ENCODE measurements at places on chromosomes 7 and 10.

GRCh38 chr10:100346765-100347567 is at the start of gene SCD:
TSS of gene SCD (plus strand) at chr10:100347233. CDS start at chr10:100347505, 272 bp downstream.
- DNase-seq = peak; percentile 89

DNA sequence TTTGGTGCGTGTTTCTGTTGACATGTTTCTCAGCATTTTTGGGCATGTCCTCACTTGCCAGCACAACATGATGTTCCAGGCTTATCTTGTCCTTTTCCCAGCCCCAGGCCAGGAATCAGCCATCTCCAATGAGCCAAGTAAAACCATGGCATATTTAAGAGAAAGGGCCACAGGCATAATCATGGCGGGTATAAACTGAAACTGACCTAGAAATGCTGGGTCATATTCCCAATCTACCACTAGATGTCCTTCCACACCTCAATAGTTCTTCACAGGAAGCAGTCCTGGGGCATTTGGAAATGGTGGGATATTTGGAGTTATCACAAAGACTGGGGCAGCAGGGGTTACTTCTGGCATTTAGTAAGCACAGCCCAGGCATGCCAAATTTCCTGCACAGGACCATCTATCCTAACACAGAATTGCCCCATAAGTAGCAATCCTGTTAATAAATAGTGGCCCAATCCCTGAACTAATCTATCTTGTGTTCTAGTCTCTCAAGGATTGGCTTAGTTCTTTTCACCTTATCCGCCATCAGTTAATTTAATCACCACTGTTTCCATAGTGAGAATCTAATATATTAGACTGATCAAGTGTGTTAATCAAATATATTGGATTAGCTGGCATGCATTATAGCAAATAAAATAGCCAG is 101.6 kb downstream of the NPSR1 start:
- peak; percentile 48 for DNase-seq

GRCh38 chr7:80466636-80467035 is 45.2 kb downstream of the GNAT3 start:
- no peak for DNase-seq

- DNase-seq = peak; percentile 8
Observed at GRCh38 chr7:105136221-105136620, 122.2 kb downstream of the KMT2E start.

GRCh38 chr10:128063736-128064107 is 62.5 kb downstream of the MKI67 start:
- no peak for DNase-seq

GRCh38 chr10:77643795-77644468 is 6.3 kb upstream of the KCNMA1 start:
- DNase-seq = peak; percentile 49

DNA sequence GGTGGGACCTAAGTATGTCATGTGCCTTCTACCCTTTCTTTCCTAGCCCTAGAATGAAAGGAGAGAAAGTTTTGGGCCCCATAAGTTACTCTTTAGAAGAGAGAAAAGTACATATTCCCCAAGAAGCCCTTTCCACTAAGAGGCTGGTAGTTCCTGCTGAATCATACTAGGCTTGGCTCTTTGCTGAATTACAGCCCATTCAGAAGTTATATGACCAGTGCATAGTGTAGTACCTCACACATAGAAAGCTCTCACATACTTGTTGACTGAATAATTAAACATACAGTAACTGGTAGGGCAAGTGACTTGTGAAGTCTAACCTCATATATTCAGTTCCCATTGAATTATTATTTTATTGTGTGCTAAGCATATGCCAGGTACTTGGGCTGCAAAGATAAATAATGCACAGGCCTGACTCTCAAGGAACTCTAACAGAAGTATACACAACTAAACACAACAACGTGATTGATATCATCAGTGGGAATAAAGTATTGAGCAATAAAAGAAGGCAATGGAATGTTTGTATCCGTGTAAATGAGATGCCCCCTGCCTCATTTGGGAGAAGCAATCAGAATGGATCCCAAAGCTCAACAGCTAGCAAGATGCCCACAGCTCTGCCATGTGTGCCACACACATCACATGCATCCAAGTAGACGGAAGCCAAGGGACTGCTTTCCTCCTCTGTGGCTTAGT is 38.9 kb upstream of the UBN2 start:
- no peak for DNase-seq

DNA sequence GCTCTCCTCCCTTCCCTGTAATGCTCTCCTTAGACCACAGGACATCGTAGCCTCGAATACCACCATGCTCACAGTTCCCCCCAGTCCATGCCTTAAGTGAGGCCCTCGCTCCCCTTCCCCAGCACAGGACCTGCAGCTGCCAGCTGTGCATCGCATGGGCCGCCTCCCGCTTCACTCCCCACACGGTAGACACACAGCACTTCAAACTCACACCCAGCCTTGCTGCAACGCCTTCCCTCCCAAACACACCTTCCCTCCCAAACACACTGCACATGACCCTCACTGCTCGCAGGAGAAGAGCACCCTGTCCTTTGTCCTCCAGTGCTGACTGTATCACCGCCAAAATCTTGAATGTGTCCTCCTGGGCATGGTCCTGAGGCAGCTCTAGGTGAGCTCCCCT is 42.6 kb downstream of the COBL start:
- DNase-seq = no peak

- DNase-seq = no peak
Observed at GRCh38 chr10:108450280-108450679, 1285.8 kb upstream of the SORCS1 start.

DNA sequence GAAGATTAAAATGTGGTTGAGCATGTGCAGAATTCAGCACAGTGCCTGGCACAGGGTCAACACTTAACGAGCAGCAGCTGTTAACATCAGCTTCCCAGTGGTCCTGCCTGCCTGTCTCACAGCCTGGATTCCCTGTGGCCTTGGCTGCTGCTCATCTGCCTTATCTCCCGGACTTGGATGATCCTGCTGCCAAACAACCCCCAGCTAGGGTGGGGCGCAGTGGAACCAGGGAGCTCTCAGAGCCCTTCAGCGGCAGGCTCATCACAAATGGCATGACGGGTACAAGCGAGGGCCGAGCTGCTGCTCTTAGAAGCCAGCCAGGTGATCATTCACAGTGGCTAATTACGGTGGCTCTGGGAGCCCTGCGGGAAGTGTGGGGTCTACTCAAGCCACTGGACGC is 13.0 kb upstream of the SMARCD3 start:
- DNase-seq = no peak

DNA sequence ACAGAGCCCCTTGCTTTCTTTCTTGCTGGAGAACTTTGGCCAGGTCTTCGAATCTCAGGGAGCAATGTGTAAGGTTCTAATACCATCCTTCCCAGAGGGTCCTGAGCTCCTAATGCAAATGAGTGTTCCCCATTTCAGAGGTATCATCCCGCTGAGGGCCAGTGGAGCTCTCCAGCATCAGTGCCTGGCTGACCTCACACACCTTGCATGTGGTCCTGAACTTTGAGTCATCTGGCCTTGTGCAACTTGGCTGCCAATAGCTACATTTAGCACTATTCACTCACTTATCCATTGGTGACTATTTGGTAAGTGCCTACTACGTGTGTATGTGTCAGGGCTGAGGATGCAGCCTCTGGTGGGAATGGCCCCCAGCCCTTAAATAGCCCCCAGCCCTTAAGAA is 48.4 kb upstream of the HABP2 start:
- DNase-seq = no peak

GRCh38 chr10:11813855-11814567 is 9.1 kb upstream of the PROSER2 start:
- DNase-seq = no peak

DNA sequence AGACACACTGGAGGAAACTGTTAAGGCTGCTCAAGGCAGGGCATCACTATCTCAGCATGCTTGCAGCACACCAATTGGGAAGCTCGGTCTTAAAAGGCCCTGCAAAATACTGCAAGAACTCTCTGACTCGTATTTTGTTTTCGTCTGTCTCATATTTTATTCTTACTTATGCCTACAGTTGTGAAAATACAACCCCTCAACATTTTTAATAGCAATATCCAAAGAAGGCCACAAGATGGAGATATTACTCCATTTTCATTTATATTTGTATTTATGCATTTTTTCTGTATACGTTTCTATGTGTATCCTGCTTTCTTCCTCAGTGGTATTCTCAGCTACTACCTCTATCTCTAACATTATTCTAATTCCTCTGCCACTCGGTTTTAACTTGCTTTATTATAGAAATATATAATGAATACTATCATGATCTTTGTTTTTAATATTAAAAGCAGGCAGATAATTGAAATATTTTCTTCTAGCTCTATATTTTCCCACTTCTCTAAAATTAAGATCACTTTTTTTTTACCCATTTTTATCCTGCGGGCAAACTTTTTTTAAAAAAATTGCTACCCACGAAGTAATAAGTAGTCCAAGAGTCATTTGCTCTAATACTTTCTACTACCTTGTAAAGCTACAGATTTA is 10.0 kb downstream of the DNAJC1 start:
- DNase-seq = peak; percentile 26

DNA sequence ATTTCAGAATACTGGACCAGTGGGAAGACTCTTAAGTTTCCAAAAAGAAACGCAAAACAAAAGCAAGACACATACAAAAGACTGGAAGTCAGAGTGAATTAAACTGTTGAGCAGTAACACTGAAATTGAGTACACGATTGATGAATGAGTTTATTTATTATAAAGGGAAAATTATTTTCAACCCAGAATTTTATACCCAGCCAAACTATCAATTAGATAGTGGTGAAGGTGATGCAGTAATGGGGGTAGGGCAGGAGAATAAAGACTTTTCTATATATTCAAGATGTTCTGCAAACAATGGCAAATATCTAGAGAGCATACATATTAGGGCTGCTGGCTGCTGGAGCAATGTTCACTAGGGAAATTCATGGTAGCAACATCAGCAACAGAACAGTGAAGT is 143.7 kb upstream of the NPVF start:
- no peak for DNase-seq

GRCh38 chr7:137094-137891 is 55.1 kb upstream of the FAM20C start:
- DNase-seq = no peak

DNA sequence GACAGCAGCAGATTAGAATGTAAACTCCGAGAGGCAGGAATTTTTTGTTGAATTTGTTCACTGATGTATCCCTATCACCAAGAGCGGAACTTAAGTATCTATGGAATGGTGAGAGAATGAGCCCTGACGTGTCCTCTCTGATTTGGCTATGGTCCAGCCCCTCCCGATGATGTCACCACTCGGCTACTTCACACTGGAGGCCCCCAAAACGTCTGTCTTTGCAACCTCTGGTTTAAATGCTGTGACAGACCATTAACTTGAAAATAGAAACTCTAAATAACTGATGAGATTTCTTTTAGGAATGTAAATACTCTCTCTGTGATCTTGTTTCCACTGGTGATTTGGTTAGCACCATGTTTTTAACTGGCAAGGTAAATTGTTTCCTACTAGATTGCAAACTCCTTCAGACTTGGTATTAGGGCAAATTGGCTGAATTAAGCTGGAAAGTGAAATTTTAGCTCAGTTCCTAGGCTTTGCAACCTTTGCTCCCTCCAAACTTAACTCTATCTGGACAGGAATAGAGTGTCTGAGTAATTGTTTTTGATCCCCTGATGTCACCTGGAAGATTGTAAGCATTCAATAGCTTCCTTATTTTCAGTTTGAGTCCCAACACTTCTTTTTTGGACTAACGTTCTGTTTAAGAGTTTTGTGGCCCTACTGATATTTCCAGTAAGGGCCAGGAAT is 19.1 kb downstream of the SLC16A12 start:
- DNase-seq = no peak

DNA sequence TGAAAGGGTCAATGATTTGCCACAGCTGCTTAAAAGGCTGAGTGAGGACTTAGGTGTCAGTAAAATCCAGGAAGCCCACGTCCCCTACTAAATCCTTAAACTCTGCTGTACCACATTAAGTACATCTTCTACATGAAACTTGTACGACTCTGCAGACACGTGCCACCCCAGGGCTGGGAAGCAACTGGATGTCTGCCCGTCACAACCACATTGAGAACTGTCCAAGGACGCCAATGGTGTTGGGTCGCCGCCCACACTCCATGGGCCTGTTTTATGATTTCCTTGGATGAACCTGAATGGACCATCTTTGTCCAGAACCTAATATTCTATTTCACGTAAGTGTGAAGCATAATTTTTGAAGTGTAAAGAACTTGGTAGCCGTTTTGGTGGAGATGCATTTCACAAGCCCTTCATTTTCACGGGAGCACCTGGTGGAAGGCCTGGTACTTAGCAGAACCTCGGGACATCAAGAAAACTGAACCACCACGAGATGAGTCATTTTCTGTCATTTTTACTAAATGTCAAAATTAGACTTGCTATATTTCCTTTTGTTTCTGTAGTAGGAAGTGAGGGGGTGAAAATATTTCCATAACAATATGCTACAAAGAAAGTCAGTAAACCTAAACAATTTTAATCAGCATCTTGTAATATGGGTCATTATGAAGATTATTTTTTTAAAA is 134.9 kb downstream of the SFMBT2 start:
- no peak for DNase-seq

- no peak for DNase-seq
Observed at GRCh38 chr7:51234139-51234538, 82.5 kb downstream of the COBL start.

DNA sequence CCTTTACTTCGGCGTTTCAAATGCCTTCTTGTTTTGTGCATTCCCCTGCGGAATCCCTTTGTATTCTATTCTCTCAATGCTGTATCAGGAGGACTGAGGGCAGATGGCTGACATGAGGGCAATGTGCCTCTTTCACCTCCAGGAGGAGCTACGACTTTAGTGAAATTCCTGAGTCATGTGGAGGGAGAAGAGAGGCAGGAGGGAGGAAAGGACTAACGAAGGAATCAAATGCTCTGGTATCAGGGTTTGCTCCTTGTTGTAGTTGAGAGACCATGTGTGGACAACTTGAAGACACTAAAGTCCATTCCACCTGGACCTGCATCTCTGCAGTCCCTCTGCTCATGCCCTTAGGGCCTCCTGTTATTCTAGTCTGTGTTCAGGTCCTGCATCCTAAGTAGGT is 40.2 kb upstream of the PRSS58 start:
- peak; percentile 31 for DNase-seq

DNA sequence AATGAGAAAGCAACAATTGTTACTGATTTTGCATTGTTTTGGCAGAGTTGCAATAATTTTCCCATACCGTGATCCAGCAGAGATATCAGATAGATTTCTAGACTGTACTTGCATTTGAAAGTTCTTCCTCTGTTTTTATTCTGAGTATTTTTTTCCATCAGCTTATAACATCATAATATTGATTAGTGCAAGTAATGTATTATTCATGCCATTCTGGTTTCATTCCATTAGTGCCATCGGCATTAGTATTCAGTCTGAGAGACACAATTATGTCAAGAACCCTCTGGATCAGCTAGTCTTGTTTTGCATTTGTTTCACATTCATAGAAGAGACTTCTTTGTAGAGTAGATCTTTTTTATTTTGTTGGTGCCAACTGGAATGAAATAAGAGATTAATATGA is 304.0 kb downstream of the BBS9 start:
- no peak for DNase-seq
